ENCODE measurements at places on chromosomes 6 and 20.

DNA sequence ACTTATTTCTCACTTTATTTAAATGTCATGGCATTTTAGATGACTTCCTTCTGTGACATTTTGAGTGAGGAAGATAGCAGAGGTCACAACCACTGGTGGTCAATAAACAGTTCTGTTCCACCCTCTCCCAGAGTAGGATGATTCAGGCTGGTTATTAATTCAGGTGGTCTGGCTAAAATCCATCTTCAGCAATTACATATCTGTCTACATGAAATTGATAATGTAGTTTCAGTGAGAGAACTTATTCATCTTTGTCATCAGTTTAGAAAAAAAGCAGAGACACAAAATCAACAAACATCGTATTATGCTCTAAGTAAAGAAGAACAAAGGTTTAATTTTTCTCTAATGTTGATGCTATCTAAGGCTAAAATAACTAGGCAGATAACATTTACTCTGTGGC is 525.5 kb downstream of the TENT5A start:
- DNase-seq: no peak

DNA sequence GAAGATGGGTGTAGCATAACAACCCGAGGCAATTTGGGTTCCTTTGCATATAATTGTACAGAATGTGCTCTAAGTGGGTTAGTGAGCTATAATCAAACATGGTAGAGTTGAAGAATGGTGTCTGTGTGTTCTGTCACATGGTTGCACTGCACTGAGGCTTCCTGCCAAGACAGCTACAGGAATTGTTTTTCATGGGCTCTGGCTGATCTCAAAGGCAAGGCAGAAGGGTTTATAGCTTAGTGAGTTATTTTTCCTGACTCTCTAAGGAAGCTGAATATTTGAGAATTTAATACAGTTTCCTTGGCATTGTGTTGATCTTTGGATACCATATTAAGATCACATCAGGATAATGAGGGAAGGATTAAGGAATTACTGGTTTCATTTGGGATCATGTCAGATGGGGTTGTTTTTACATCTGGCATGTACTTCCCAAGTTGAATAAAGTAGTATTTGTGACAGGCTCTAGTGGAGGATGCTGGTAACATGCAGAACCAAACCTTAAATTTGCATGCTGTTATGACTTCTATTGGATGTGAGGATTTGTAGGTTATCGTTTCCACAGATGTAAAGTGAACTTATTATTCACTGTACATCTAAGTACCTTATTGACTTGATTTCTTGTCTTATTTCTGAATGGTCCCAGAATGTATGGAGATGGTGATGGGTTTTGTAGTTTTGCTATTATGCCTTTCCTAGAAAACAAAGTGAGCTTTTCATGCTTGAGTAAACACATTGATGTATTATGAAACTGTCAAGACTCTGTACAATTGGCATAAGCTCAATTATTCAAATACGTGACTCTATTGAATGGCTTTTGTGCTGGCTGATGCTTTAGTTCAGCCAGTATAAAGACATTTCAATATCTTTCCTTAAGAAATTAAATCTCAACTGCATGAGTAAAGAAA is 43.3 kb downstream of the LRRC1 start:
- no peak for DNase-seq

DNA sequence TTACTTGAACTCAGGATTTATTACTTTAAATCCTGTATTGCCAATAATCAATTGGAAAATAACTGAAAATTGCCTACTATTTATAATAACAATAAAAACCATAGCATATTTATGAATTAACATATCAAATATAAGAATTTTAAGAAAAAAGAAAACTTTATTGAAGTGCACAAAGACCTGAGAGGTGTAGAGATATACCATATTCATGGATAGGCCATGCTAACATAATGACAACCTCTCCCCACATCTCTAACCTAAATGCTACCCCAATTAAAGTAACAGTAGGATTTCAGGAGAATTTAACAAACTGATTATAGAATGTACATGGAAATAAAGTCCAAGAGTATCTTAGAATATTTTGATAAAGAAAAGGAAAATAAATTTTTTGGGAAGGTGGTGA is 5.1 kb upstream of the HLA-DMB start:
- DNase-seq: no peak

DNA sequence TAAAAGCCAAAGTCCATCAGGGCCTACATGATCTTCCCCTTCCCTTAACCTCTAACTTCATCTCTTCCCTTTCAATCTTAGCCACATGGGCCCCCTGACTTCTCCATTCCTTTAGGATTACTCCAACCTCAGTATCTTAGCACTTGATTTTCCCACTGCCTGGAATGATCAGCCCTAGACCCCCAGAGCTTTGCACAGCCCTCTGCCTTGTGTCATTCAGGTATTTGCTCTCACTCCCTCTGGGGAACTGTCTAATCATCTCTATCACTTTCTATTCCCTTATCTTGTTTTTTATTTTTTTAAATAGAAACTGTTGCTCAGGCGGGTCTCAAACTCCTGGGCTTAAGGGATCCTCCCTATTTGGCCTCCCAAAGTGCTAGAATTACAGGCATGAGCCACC is 13.3 kb upstream of the ZNFX1 start:
- DNase-seq: no peak

DNA sequence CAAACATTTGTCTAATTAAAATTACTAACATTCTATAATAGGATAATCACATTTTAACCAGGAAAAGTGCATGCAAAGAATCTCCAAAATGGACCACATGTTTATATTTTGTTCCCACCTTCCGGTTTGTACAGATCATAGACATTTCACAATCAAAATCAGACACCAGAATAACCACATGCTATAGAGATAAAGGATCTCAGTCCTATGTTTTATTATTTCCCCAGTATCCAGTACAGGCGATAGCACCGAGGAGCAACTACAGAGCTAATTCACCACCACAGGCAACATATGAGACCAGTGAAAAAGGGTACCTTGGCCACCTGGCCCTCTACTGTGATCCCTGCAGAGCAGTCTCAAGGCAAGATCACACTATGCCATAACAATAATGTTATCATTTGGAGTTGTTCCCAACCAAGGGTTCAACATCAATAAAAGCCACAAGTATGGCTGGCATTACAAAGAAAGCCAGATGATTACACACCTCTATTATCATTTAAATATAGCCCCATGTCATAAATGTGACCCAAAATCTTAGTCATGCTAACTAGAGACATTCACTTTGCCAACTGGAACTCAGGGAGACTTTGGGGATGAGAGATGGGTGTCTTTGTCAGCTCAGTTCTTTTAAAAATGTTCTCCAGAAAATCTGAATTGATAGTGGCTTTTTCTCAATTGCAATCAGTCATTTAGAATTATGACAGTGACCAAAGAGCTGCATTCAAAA is 46.7 kb downstream of the RALGAPA2 start:
- no peak for DNase-seq

- no peak for DNase-seq
Observed at GRCh38 chr20:13402171-13402760, 181.2 kb downstream of the ISM1 start.

DNA sequence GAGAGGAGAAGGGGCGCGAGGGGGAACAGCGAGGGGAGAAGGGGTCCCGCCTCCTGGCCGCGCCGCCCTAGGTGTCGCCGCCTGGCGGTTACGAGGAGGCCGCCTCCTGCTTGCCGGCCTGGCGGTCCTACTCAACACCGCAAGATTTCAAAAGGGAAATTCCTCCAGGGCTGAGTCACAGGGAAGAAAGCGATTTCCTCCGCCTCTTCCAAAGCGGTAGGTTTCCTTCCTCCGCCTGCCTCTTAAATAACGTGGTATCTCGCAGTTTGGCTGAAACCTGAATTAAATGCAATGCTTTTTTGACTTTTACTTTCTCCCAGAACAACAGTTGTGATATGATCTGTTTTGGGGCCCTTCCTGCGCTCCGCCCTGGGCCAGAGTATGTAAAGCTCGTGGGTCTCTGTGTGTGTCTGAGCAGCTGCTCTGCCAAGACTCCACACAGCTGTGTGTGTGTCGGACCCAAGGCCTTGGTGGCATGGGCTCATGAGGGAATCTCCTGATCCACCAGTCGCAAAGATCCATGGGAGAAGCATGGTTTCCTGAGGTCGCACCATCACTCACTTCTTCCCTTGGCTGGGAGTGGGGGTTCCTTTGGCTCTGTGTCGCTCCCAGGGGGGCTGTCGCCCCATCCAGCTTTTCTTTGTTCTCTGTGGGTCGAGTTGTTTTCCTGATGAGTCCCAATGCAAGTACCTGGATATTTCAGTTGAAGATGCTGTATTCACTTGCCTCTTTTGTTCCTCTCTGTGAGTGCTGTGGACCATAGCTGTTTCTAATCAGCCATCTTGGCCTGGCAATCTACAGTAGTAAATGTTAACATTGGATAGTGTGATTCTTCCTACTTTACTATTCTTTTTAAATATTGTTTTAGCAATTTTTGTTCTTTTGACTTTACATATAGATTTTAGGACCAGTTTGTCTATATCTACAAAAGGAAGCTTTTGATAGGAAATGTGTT is 31.6 kb upstream of the NOTCH4 start:
- peak; percentile 36 for DNase-seq

DNA sequence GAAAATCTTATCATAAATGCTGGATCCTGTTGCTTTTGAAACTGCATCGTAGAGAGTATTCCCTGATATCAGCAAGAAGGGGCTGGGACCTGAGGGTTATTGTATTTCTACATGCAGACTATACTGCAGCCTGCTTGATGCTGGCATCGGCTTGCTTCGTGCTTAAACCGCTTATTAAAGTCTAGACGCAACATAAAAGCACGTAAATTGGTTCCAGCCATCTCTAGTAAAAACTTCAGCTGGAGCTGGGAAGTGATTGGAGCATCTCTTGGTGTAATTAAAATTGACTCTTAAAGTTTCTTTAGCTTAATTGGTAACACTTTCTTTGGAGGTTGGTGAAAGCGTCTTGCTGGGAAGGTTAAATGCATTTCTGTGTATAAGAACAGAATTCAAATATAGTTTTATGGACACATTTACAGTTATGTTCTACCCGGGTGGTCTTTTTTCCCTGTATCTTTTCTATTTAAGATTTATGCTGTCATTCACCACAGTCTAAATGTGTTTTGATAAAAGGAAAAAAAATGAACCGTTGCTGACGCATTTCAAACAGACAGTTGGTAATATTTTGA is 139.0 kb upstream of the JAG1 start:
- no peak for DNase-seq

DNA sequence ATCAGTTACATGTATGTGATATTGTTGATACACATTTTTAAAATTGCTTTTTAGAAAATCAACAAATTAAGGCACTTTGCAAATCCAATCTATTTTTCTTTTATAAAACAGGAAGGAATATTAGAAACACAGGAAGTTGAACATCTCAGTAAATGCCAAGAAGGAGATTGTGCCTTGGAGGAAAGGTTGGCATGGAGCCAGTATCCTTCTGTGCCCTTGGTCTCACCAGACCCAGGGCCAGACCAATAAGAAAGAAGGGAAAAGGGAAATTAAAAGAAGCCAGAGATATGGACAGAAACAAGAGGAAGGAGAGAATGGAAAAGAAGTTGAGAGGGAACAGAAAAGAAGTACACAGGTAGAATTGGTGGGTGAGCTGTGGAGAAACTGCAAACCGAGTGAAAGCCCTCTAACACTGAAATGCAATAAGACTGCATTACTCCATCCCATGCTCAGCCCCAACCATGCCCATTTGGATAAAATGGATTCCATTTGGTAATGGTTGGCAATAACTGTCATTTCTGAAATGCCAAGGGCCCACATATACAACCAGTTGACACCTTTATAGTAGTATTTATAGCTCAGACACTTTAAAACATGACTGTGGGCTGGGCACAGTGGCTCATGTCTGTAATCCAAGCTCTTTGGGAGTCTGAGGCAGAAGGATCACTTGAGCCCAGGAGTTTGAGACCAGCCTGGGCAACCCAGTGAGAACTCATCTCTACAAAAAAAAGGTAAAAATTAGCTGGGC is 133.8 kb downstream of the GMPR start:
- no peak for DNase-seq

DNA sequence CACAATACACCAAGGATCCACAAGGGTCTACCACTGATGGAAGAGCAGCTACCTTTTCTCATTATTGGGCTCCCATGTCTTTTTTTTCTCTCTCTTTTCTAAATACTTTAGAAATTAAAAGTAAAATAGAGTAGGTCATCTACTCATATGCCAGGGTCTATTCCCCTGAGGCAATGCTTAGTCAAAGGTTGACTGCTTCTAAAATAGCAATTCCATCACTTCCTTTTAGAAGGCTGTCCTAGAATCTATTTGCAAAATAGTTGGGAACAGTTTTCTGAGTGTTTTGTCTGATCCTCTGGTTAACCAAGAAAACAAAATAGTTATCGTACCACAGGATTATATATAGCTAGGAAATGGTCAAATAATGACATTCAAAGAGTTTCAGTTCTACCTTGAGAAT is 174.1 kb downstream of the COL21A1 start:
- no peak for DNase-seq

- no peak for DNase-seq
Observed at GRCh38 chr20:1125277-1125676, 6.9 kb downstream of the PSMF1 start.

All from epithelial cell of prostate (primary cell).